ENCODE measurements at places on chromosomes 1 and 21.

GRCh38 chr1:116494745-116495144 lies 76.1 kb downstream of the CD58 start:
- DNase-seq: no peak

GRCh38 chr1:59731591-59731990 lies 83.2 kb upstream of the HOOK1 start:
- DNase-seq: no peak

DNA sequence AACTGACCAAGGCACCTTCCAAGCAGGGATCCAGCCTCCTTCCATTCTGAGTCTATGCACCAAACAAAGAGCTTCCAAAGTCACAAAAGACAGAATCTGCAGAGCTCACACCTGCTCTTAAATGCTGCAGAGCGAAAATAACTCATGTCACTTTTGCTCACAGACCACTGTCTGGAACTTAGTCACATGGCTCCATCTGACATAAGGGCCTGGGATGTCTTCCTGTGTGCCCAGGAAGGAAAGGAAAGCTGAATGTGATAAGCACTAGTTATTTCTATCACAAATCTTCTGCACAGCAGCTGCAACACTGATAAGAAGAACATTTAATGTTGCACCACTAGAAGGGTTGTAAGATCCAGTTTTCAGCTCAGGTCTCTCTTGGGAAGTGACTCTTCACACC lies 39.5 kb upstream of the SGIP1 start:
- no peak for DNase-seq

GRCh38 chr1:181036107-181036836 lies 2.5 kb downstream of the MR1 start:
- no peak for DNase-seq

DNA sequence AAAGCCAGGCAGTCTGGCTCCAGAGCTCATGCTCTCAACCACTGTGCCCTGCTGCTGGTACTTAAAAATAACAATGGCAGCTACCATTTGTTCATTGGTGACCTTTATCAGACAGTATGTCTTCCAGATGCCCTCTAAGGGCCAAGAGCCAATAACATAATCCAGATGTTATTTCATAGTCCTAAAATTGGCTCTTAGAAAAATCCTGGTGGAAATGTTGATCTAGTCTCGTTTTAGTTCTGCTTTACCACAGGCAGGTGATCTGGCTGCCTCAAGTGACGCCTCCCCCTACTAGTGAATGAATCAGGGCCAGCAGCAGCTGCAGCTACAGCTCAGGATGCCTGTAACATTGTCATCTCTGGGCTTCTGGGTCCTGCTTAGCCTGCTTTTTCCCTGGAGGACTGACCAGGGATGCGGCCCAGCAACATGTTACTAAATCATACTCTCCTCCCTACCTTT lies 12.6 kb upstream of the HMGN2 start:
- DNase-seq: no peak

DNA sequence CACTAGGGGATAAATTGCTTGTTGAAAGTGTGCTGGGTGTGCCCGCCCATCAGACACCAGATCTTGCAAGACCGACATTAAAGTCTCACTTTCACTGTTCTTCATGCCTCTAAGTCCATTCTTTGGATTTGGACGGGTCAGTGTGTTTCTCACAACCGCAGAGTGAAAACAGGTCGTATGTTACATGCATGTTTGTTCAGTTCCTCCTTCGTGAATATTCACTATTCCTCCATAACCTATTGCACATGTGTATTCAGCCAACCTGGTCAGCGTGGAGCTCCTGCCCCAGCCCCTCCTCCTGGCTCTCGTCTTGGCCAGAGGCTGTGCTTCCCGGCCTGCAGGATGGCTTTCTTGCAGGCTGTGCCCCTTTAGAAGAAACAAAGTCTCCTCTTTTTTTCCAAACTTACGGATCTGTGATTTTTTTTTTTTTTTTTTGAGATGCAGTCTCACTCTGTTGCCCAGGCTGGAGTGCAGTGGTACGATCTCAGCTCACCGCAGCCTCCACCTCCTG lies 2.2 kb upstream of the KRTAP10-6 start:
- DNase-seq: no peak

GRCh38 chr1:226738421-226738994 lies 574 bp downstream of the ITPKB start:
- peak; percentile 2 for DNase-seq

DNA sequence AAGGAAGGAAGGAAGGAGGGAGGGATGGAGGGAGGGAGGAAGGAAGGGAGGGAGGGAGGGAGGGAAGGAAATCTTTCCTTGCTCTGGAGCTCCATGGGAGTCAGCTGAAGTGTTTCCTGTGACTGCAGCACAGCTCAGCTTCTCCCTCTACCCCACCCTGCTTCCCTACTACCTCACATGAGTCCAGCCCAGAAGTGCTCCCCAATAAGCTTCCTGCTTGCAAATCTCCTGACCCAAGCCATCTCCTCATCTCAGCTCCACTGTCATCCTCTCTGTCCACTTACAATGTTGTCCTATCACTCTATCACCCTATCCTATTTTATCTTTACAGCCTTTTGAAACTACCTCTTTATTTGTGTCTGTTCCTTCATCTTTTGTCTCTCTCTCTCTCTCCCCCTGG lies 52.9 kb upstream of the SSBP3 start:
- no peak for DNase-seq

GRCh38 chr1:160549665-160550006 lies 26.6 kb upstream of the SLAMF6 start:
- no peak for DNase-seq

GRCh38 chr1:180280617-180281016 lies 50.6 kb downstream of the LHX4 start:
- DNase-seq: no peak

- DNase-seq: no peak
Measured at GRCh38 chr1:92118826-92119225, 38.7 kb downstream of the BTBD8 start.

DNA sequence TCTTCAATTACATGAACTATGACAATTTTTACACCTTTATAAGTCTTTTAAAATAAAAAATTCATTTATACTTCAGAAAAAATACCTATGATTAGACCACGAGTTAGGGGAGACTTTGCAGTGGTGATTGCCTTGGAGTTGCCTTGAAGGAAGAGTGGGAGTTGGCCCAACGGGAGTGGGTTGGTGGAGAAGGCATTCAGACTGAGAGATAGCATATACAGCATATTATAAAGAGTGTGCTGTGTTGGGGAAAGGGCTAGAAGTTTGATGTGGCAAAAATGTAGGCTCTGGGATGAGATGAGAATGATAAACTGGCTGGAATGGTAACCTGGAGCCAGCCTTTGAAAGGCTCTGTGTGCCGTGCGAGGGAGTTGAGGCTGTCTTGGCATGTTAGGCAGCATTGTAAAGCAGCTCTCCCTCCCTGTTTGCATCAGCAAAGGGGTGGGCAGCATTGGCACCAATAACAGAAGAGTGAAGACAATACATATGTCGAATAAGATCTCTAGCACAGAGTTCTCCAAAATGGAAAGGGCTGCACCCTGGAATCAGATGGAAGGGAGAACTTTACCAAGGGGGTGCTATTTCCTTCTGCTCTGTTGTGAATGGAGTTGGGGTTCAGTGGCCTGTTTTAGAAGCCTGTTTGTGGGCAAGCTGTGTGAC lies 24.4 kb downstream of the MPZL1 start:
- DNase-seq: no peak

DNA sequence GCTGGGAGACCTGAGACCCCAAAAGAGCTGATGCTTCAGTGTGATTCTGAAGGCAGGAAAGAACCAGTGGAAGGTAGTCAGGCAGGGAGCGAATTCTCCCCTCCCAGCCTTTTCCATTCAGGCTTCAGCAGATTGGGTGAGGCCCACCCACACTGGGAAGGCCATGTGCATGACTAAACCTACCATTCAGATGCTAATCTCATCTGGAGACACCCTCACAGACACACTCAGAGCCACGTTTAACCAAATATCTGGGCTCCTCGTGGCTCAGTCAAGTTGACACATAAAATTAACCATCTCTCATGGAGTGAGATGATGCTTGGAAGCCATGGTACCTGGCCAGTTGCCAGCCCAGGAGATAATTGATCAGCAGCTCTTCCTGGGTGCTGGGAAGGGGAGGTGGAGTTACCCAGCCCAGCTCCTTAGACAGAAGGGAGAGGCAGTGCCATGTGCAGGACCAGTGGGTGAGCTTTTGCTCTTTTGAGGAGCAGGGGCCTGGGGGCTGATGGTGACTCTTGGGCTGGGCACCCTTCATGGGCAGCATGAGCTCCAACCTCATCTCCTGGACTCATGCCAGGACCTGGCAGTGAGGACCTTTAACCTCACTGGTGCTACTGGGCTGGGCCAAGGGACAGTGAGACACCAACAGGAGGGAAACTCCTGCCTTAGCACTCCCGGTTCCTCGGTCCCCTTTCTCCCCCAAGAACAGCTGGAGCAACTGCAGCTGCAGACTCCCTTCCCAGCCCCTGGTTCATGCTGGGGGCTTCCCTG lies 89.0 kb upstream of the ACTL8 start:
- DNase-seq: no peak

- no peak for DNase-seq
Measured at GRCh38 chr1:7755448-7755847, 15.6 kb upstream of the VAMP3 start.

GRCh38 chr1:234573711-234574299 lies 36.2 kb downstream of the IRF2BP2 start:
- no peak for DNase-seq

- DNase-seq: no peak
Measured at GRCh38 chr1:237864338-237865244, 26.1 kb downstream of the ZP4 start.

GRCh38 chr1:16078925-16079656 lies 5.6 kb upstream of the FAM131C start:
- DNase-seq: peak; percentile 60

DNA sequence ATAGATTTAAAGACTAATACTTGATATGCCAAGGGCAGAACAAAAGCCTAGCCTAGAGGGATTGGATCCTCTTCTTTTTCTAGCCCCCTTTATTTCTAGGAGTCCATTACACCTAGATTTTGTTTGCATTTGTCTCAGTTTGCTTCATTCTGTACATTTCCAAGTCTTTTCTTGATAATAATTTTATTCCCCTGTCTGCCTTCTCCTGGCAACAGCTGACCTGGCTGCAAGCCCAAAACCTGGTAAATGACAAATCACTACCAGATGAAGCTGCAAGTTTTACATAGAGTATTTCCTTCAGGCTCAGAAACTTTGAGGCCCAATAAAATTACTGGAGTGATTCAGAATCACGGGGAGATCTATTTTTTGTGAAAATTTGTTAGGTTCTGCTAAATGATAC lies 36.5 kb upstream of the LHX8 start:
- no peak for DNase-seq

- no peak for DNase-seq
Measured at GRCh38 chr1:172719694-172720138, 60.8 kb downstream of the FASLG start.

GRCh38 chr1:189211742-189212141 lies 1265.9 kb downstream of the BRINP3 start:
- no peak for DNase-seq

DNA sequence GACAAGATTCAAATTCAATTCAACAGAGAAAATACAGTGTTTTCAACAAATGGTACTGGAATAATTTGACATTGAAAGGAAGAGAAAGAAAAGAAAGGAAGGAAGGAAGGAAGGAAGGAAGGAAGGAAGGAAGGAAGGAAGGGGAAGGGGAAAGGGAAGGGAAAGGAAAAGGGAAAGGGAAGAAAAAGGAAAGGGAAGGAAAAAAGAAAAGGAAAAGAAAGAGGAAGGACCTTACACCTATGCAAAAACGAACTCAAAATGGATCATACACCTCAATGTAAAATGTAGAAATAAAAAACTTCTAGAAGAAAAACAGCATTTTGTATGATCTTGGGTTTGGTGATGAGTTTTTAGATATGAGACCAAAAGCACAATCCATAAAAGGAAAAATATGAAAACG lies 19.9 kb upstream of the NMNAT2 start:
- DNase-seq: no peak

DNA sequence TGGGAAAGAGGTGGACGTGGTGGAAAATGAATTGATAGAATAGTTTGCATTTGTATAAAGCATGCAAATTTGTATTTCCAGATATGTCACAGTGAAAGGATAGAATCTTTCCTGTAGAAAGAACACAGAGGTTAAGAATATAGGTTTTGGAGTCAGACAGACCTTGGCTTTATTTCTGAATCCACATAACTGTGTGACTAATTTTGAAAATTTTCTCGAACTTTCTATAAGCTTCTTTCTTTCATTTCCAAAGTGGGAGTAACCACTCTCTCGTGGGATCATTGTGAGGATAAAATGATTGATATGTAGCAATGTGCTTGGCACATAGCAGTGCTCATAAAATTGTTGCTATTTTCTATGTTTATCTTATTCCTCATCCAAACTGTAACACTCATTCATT lies 108.8 kb downstream of the DISC1 start:
- DNase-seq: no peak

DNA sequence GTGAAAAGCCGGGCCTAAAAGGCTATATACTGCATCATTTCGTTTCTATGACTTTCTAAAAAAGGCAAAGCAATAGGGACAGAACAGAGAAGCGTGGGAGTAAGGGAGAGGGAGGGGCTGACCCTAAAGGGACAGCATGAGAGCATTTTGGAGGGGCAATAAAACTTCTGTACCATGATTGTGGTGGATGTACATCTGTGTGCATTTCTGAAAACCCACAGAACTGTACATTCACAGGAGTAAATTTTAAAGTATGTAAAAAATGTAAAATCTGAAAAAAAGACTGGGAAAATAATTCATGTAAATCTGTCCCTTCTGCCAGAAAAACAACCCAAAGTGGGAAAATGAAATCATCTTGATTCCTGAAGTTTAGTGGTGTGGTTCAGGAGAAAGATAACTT lies 235.4 kb downstream of the CENPF start:
- DNase-seq: peak; percentile 18

DNA sequence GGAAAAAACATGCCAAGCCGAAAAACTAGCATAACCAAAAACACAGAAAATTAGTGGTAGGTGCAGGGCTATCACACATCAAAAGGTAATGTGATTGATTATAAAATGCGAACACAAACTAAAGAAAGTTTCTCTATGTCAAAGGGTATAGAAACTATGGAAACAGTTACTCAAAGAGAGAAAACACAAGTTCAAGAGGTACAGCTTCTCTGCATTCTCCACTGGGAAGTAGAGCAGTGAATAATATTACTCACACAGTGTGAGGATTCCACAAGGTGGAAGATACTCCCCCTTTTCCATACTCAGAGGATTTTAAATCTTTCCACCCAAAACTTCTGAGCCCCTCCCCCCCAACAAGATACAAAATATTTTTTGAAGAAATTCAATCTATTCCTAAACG lies 18.6 kb downstream of the AKT3 start:
- DNase-seq: no peak

DNA sequence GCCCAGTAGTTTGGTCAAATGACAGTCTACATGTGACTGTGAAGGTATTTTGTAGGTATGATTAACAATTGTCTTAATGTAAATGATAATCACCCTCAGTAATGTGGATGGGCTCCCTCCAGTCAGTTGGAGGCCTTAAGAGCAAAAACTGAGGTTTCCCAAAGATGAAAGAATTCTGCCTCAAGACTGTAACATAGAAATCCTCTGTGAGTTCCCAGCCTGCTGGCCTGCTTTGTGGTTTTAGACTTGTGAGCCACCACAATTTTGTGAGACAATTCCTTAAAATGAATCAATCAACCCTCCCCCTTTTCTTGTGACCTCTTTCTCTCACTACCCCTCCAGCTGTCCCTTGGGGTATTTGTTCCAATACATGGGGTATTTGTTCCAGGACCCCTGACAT lies 226.4 kb upstream of the DPYD start:
- no peak for DNase-seq

Measured in amniotic stem cell (primary cell).